ENCODE measurements at places on chromosomes 5 and 9.

GRCh38 chr5:77359231-77359630, 132.9 kb downstream of the WDR41 start:
- no peak for DNase-seq

DNA sequence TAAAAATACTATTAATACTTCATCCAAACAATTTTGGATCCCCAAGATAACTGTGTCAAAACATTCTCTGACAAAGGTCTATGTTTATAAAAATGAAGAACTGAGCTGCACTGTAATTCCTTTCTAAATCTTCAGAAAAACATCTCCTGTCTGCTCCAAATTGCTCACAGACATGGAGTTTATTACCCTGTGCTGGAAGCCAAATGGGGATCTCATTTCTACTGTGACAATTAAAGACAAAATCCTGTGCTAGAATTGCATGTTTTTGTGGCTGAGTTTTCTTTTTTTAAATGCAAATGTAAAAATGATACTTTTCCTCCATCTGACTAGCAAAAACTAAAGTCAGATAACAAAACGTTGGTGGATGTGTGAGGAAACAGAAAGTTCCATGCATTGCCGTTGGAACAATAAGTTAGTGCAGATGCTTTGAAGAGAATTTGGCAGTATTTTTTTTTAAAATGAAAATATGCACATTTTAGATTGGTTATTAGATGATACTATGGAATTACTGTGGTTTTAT, 93.5 kb downstream of the GNA14 start:
- no peak for DNase-seq

- no peak for DNase-seq
Measured at GRCh38 chr5:102901424-102902134, 146.5 kb downstream of the PAM start.

- no peak for DNase-seq
Measured at GRCh38 chr9:3359048-3359692, 166.6 kb downstream of the RFX3 start.

GRCh38 chr9:95463148-95464060, 53.4 kb downstream of the PTCH1 start:
- DNase-seq = no peak

DNA sequence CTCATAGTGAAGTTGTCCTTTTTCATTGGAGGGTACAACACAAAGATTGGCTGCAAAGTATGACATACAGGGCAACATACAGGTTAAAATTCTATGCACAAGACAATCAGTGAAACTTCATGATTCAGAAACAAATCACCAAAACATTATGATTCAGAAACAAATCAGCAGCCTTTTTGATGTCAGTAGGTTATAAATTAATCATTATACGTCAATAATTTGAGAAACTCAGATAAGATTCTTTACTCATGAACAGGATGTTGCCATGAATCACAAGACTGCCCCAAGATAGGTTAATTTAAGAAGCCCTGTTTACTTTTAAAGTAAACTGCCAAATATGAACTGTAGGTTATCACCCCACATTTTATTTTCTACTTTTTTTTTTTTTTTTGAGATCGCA, 62.2 kb upstream of the IL33 start:
- DNase-seq = no peak

GRCh38 chr5:128111818-128112448, 28.4 kb downstream of the SLC12A2 start:
- DNase-seq = no peak

DNA sequence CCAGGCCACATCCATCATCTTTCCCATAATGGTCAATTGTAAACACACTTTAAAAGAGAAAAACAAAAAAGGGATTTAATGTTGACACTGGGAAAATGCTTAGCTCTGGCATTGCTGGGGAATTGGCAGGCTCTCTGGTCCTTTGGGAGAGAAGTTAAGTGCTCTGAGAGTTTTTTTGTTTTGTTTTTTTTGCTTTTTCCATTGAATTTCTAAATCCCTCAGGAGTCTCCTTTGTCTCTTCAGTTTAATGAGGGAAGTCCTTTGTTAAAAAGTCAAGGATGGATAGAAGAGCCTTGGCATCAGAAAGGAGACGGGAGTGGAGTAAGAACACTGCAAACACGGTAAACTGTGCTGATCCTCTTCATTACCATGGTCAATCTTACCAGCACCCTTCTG, 7.1 kb upstream of the HAND1 start:
- DNase-seq = no peak

DNA sequence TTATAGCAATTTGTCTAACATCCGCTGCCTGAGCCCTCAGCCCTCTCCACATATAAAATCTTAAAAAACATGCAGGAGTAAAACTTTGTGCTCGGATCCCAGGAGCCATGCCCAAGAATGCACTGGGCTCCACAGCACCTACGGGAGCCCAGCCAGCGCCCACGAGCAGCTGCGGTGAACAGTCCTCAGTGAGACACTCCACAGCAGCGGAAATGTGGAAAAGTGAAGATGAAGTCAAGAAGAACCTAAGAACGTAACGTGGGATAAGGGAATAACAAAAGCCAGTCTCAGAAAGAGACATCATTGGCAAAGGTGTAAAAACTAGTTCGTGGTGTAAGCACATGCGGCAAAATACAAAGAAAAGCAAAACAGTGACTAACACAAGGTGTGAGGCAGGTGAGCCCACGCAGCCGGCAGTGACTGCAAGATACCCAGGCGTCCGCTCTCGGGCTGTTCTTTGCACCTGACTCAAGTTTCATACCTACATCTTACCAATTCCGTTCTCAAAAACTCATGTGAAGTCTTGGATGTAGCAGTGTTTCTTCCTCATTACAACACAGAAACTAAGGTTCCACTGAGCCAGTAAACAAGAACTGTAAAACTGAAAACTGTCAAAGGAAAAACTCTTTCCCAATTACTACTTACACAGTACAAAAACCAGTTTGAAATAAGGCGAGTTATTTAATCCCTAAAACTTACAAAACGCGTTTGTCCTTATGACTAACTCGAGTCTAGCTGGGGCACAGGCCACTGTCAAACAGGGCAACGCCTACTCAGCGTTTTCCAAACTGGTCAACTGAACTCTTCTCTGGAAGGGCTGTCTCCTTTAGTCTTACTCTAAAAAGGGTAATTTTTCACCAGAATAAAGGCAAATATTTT, 1.7 kb downstream of the CAMSAP1 start:
- DNase-seq = peak; percentile 74

DNA sequence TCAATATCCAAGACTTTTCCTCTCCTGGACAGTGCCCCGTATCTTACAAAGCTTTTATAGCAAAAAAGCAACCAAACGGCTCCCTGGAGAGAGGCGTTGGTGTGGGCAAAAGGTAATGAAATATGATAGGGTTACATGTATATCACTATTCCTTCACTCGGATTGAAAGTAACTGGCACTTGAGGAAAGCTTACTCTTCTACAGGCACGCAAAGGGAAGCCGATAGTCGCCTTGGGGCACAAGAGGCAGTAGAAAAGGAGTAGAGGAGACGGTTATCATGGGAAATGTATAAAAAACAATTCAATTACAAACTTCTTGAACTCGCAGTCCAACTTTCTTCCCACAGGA, 1.1 kb downstream of the DIAPH1 start:
- DNase-seq = no peak

DNA sequence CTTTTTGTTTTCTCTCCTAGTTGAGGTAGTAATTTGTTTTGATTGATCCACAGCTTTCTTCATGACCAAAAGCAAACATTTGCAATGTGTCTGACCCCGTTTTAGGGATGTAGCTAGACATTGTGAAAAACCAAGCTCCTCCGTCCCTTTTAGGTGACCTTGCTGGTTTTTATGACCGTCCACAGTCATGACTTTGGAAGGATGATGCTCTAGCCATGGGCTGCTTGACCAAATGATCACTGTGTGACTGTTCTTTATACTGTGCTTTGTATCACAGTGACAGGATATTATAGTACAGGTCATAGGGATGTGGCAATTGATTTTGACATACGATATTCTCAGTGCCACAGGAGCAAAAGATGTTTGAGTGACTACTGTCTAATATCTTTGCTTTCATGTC, 54.4 kb downstream of the KCNN2 start:
- no peak for DNase-seq

- no peak for DNase-seq
Measured at GRCh38 chr5:148833122-148833521, 6.7 kb downstream of the ADRB2 start.

- peak; percentile 53 for DNase-seq
Measured at GRCh38 chr9:133994353-133995011, 2.4 kb upstream of the VAV2 start.

DNA sequence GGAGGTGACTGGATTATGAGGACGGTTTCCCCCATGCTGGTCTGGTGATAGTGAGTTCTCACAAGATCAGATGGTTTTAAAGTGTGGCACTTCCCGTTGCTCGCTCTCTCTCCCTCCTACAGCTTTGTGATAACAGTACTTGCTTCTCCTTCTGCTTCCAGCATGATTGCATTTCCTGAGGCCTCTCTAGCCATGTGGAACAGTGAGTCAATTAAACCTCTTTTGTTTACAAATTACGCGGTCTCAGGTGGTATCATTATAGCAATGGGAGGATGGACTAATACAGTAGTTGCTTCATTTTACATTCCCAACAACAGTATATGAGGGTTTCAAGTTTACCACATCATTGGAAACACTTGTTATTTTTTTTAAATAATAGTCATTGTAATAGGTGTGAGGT, 937.3 kb upstream of the ARRDC3 start:
- no peak for DNase-seq

DNA sequence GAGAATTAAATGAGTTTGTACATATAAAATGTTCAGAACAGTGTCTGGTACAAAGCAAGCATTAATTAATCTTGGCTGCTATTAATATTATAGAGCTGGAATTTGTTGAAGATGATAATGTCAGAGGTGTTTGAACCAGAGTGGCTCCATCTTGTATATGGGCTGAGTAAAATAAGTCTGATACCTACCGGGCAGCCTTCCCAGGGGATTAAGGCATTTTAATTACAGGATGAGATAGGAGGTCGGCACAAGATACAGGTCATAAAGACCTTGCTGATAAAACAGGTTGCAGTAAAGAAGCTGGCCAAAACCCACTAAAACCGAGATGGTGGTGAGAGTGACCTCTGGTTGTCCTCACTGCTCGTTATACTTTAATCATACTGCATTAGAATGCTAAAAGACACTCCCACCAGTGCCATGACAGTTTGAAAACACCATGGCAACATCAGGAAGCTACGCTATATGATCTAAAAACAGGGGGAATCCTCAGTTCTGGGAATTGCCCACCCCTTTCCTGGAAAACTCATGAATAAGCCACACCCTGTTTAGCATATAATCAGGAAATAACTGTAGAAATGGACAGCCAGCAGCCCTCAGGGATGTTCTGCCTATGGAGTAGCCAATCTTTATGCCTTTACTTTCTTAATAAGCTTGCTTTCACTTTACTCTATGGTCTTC, 90.2 kb downstream of the PLK2 start:
- no peak for DNase-seq

GRCh38 chr5:143129910-143130612, 273.4 kb downstream of the NR3C1 start:
- DNase-seq = no peak

DNA sequence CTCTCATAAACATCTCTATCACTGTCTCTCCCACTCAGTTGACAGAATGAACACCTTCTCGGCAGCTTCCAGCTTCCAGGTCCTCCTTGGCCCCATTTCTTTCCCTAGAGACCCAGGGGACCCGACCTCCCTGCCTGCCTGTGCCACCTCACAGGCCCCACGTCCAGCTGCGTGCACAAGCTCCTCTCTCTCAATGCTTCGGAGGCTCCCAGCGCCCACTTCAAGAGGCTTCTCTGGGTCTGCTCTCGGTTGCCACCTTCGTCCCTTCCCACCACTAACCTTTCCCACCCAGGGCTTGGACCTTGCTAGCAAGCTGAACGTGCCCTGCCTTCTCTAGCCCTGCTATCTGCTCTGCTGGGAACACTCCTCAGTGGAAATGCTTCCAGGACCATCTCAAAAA, 2.8 kb upstream of the N4BP3 start:
- no peak for DNase-seq

DNA sequence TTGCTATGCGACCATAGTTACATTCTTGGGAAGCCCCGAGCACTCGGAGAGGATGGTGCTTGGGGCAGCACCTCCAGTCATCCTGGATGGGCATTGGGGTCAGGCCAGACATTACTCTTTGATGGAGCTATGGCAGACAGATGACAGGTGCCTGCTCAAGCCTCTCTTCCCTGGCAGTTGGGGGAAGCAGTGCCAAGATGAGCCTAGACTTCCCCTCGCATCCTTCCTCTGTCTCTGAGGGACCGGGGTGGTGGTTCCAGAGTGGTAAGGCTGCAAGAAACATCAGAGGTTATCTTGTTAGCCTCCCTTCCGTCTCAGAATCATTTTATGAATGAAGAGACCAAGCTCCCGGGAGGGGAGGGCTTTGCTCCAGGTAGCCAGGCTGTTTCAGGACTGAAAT, 2.8 kb upstream of the HMCN2 start:
- DNase-seq = no peak

GRCh38 chr5:179385914-179386313, 40.7 kb upstream of the ADAMTS2 start:
- DNase-seq = no peak

GRCh38 chr5:128749136-128749898, 211.3 kb upstream of the FBN2 start:
- no peak for DNase-seq

- no peak for DNase-seq
Measured at GRCh38 chr5:90612919-90613318, 54.3 kb downstream of the ADGRV1 start.

DNA sequence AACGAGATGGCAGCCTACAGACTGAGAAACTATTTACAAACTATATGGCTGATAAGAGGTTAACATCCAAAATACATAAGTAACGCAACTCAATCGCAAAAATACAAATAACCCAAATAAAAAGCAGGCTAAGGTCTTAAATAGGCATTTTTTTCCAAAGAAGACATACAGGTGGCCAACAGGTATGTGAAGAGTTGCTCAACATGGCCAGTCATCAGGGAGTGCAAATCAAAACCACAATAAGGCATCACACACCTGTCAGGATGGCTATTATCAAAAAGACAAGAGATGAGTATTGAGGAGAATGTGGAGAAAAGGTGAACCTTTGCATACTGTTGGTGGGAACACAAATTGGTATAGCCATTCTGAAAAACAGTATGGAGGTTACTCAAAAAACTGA, 73.5 kb downstream of the CAMSAP1 start:
- DNase-seq = no peak

DNA sequence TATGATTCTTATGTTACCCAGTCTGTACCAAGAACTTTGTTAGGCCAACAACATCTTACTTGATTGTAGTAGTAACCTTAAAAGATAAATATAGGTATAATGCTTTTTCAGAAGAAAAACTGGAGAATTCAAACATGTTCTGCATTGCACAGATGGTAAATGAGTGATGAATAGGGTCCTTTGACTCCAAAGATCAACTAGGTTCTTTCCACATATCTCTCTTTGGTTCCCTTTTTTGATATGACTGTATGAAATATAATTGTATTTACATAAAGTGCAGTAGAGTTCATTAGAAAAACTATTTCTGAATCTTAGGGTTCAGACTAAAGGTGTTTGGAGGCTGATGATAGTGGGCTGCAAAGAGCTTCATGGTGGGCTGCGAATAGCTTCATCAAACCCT, 150.5 kb upstream of the CDKN2B start:
- no peak for DNase-seq
